ENCODE measurements at places on chromosomes 12 and 14. TPM values are rescaled to one million over a fixed set of nuclear protein-coding genes. Genes with fewer than 3 reads are reported as not detected.
A peak's percentile ranks its signal among the peaks of the same experiment; 100 is the strongest.

Gene FZD10
- total RNA-seq, result under 0.01 TPM

- DNase-seq, result peak; percentile 42
These were observed 747 bp upstream of the DACT1 start for GRCh38 chr14:58637040-58637390.

DNA sequence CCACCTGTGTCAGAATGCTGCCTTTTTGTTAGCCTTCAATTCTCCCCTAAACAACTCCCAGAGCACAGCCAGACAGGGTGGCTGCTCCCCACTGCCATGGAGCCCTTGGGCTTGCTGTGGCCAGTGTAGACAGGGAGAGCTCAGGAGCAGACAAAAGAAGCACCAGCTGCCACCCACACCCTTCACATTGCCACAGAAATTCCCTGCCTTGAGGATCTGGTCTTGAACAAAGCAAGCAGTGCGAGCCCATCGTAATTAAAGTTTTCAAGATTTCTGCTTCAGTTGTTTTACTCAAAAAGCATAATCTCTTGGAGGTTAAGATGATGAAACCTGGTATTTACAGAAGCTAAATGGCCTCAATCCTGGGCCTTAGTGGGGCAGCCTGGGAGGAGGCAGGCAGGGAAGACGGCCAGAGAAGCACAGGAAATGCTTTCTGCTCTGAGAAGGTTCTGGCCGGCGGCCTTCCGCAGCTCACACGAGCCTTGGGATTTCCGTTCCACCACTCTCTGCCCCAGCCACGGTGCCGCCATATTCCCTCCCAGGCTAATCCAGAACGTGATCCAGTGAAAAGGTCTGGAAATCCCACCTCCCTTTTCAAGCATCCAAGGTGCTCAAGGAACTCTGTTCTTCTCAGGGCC lies 535.2 kb downstream of the BCL11B start:
- DNase-seq, result no peak

DNA sequence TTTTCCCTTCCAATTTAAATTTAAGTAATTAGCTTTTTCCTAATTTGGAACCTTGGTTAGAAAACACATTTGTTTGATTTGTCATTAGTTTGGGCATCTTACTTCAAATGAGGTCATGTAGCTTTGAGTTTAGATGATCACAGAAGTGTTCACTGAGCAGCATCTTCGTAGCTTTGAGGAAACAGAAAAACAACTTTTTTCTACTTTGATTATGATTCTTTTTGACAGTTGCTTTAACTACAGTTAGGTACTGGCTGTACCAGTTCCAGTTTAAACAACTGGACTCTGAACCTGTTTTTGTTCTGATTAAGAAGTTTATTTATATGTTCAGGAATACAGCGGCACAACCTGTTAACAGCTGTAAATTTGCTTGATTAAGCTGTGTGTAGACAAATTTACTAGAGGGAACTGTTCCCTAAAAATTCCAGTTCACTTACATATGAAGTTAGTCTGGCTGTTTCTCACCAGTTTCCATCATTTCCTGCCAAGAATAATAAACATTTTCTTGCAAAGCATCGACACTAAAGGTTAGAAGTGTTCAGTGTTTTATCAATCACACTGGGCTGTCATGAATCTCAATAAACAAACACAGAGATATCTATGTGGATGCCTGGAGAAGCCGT lies 191.9 kb downstream of the RAD51B start:
- no peak for DNase-seq

- DNase-seq, result no peak
These were observed 405.0 kb upstream of the TMTC1 start for GRCh38 chr12:30188602-30189326.

Data from hematopoietic multipotent progenitor cell (in vitro differentiated cells).